ENCODE measurements at places on chromosomes 3 and 15. TPM values are rescaled to one million over a fixed set of nuclear protein-coding genes. Genes with fewer than 3 reads are reported as not detected.

Gene CYP19A1
- total RNA-seq, result not detected

Gene OR5K2
- total RNA-seq, result not detected

Gene TNFSF10
- total RNA-seq, result 2.2 TPM

Gene HTR3E
- not detected for total RNA-seq

Gene BUB1B
- 67.8 TPM for total RNA-seq

Gene FAM81A
- total RNA-seq, result 7.3 TPM

Gene SLC12A1
- not detected for total RNA-seq

Gene AMIGO3
- 0.72 TPM for total RNA-seq

Gene TLR9
- not detected for total RNA-seq

Gene VGLL3
- 0.15 TPM for total RNA-seq

Gene IQCF5
- not detected for total RNA-seq

Gene SQOR
- total RNA-seq, result 62.2 TPM

Gene C3orf49
- total RNA-seq, result not detected

Gene CEP63
- total RNA-seq, result 30.5 TPM

Gene TCF12
- 102 TPM for total RNA-seq
